Thoracic aorta (tissue), 2 donors: ENCODE measurements at places on chromosomes 12 and 14.

- no peak for DNase-seq
Measured at GRCh38 chr12:101828463-101829196, 2.1 kb downstream of the GNPTAB start.

DNA sequence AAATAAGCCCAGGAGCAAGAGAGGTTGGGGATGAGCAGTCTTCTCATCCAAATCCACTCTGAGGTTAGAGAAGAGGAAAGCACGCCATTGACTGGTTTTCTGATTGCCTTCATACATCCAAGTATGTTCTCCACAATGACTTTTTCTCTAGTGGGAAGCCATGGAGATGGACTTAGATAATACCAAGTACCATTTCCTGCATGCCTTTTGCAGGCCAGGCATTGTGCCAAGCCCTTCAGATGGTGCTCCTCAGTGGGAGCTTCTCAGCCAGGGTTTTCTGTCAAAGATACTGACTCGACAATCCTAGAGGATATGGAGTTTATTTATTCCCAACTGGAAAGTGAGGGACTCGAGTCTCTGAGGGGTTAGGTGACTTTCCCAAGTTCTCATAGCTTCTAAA, 218.0 kb downstream of the ZFP36L1 start:
- DNase-seq: no peak

GRCh38 chr12:6461401-6462233, 8.9 kb downstream of the VAMP1 start:
- no peak for DNase-seq

DNA sequence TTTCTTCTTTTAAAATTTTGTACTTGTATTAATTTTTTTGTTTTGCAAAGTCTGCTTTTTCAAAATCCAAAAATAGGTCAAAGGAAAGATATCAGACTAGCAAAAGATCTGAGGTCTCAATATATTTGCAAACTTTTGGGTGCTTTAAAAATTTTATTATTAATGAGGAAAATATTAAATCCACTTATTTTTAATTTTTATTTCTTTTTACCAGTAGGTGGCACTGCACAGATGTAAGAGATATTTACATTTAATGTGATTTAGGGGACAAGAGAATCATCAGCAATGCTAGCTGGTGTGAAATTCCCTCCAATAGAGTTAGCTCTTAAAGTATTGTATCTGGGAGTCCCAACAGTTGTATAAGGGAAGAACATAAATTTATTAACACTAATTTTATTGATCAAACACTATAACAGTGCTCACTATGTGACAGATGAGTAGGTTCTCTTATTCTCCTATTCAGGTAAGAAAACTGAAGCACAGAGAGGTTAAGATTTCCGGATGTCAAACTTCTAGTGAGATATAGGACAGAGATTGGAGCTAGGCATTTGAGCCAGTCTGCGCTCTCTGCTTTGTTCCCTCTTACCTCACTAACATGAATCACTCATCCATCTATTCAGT, 30.5 kb downstream of the ALX1 start:
- no peak for DNase-seq

DNA sequence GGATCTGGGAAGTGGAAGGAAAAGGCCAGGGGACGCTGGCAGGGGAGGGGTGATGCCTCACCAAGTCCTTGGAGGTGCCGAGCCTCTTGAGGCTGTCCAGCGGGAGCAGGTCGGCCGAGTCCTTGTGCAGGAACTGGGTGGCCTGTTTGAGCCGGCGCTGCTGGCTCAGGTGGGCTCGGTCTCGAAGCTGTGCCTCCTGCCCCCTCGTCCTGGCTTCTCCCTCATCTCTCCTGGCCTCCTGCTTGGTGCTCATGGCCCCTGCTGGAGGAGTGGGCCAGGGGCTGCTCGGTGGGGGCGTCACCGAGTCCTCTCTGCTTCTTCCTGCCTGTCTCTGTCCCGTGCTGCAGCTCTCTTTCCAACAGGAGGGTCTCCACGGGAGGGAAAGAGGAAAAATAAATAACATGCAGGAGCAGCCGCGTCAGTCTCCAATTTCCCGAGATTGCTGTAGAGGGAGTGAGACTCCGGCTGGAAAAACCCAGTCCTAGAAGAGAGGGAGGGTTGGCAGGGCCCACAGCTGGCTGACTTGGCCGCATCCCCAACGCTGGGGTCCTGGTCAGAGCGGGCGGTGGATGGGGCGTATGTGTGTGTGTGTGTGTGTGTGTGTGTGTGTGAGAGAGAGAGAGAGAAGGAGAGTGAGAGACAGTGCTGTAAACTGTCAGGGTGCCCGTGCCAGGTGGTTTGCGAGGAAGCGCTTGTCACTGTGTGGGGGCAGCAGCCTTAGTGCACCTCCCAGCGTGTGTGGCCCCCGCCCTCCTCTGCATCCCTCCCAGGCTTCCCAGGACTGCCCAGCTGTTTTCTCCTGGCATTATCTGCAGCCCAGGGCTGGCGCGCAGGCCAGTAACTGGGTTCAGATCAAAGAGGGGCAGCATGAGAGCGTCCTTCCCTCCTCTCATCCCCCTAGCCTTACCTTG, at the start of gene NRIP2:
NRIP2 (minus strand) TSS at position 455 of the 911 bp plus-strand sequence; CDS start at position 403, 52 bp downstream.
- no peak for DNase-seq

GRCh38 chr14:65329481-65329880, 83.0 kb upstream of the FUT8 start:
- no peak for DNase-seq

GRCh38 chr14:49907186-49907585, 14.3 kb downstream of the ARF6 start:
- no peak for DNase-seq

DNA sequence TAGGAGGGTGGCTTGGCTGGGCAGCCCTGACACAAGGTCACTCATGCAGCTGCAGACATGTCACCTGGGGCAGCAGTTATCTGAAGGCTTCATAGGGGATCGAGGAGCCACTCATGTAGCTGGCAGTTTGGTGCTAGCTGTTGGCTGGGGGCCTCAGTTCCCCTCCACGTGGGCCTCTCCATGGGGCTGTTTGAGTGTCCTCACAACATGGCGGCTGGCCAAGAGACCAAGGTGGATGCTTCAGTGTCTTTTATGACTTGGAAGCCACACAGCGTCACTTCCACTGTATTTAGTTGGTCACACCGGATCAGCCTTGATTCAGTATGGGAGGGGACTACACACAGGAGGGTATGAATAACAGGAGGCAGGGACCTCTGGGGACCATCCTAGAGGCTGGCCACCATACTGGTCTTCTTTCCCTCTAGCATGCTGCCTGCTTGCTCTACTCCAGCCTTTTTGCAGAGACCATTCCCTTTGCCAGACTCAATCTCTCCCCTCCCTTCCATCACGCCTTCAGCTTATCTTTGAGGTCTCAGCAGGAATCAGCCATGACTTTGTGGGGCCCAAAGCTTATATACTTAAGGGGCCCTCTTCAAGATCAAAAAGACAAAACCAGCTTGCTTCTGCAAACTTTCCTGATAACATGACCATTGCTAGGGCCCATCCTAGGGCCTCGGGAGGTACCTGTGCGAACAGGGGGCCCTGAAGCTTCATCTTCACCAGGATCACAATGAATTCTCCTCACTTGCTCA, 53.4 kb downstream of the RPH3A start:
- no peak for DNase-seq

GRCh38 chr14:52918486-52918885, 32.4 kb downstream of the FERMT2 start:
- no peak for DNase-seq

- no peak for DNase-seq
Measured at GRCh38 chr14:103626146-103626850, 2.7 kb upstream of the KLC1 start.

DNA sequence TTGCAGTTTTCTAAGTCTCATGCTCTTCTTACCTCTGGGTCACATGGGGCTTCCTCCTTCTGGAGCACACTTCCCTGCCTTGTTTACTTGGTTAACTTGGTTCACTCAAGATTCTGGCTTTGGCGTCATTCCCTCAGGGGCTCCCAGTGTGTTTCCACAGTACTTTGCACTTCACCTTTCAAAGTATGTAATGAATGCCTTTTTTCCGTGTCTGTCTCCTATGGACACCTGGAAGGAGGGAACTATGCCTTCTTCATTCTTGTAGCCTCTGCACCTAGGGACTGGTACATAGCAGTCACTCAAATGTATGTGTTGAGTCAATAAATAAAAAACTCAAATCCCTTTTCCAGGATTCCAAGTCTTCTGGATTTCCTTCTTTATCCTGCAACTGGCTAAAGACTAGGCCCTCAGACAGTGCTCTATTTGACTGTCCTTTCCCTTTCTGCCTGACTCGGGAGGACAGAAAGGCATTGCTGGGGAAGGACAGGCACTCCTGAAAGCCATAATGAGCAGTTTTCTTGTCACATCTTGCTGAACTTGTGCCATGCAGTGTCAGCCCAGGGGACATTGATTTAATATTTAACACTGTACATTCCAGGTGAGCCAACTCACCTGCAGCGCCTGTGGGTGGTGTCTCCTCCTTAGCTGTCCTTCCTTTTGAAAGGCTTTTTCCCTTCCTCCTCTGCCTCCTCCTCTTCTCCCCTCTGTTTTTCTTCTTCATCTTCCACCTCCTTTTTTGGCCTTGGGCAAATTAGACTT, 12.8 kb downstream of the MYRFL start:
- no peak for DNase-seq

GRCh38 chr12:51773145-51773869, 75.2 kb downstream of the FIGNL2 start:
- DNase-seq: no peak

- no peak for DNase-seq
Measured at GRCh38 chr12:33710548-33710947, 270.9 kb upstream of the SYT10 start.

- no peak for DNase-seq
Measured at GRCh38 chr12:110913119-110914056, 7.0 kb downstream of the MYL2 start.

- no peak for DNase-seq
Measured at GRCh38 chr12:45540661-45541341, 188.7 kb upstream of the ARID2 start.

DNA sequence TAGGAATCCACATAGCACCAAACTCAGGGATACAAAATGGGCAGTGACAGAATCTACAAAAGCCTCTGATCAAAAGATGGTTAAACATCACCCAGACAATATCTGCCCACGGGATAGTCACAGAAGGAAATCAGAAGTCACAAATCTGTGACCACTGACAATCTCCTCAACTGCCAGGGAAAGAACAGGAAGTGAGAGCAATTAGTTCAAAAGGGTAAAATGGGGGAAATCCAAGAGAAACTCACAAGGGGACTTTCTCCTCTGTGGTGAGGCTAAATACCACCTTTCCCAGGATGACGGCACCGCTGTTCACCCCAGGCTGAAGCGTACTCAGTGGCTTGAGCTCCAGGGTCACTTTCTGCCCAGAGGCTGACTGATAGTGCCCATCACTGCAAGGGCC, 10.7 kb downstream of the TTC5 start:
- DNase-seq: no peak

DNA sequence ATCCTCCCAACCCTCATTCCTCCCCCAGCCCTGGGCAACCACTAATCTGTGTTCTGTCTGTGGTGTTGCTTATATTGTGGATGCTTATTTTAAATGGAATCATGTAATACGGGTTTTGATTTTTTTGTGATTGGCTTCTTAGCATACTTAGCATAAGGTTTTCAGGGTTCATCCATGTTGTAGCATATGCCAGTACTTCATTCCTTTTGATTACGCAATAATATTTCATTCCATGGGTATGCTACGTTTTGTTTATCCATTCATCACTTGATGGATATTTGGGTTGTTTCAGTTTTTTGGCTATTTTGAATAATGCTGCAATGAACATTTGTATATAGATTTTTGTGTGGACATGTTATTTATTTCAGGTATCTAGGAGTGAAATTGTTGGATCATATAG, 82.9 kb downstream of the TSPAN9 start:
- DNase-seq: no peak

- DNase-seq: no peak
Measured at GRCh38 chr14:75417674-75418073, 10.1 kb upstream of the JDP2 start.

DNA sequence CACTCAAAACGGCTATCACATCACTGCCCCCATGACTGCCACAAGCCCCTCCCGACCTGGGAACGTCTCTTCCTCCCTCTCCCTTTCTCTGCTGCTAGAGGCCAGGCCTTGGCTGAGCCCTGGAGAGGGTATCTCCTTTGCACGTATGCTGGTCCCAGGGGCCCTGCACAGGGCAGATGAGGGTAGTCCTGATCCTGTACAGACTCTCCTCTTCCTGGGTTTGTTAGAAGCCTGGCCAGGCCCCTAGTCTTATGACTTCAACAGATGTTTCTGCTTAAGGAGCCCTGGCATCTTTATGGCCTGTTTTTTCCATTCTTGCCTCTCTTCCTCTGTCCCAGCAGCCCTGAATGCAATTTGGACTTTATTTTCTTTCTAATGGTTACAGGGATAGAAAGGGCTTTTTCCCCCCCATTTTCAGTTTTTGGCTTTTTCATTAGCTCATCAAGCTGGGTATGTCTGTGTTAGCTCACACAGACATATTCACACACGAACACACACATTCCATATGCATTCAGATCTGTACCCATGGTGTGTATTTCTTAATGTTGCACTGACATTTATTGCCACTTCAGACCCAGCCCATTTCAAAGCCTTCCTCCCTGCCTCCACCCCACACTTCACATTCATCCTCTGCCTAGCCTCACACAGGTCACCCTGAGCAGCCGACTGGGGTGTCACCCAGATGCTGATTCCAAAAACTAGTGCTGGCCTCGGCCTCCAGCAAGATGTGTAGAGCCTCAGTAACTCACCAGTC, 203.2 kb downstream of the ZFP36L1 start:
- DNase-seq: no peak

DNA sequence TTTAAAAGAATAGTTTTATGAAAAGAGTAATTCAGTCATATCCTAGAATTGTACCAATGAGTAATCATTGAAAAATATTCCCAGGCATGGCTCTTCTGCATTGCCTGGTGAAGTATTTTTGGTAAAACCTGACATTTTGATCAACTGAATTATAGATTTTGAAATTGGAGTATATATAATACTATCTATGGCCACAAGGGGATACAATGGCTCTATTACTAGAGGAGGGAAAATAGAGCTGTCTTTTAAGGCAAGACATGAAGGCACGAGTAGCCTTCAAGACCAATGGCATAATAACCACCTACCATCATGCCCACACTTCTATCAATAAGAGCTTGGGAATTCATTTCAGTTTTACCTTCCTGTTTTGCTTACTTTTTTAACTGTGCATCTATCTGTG, 1241.4 kb upstream of the TMEM132C start:
- no peak for DNase-seq

GRCh38 chr12:108833355-108833733, 24.0 kb downstream of the SSH1 start:
- DNase-seq: no peak

DNA sequence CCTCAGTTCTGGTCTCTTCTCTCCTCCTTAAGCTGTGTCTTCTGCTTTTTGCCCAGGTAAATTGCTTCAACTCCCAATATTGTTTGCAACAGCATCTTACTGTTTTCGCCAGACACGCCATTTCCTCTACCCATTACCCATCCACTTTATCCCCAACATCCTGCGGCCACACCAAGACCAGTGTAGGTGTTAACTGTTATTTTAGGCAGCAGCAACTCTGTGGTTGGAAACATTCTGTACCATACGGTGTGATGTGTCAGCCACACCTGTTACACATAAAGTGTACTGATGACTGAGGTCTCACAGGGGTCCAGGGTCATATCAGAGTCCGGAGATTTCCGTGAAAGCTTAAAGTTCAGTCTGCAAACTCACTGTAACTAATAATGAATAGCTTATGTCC, 21.8 kb upstream of the KLRD1 start:
- no peak for DNase-seq

- no peak for DNase-seq
Measured at GRCh38 chr14:52703664-52704063, 3.3 kb upstream of the PSMC6 start.

- DNase-seq: no peak
Measured at GRCh38 chr14:92940543-92940942, 17.6 kb downstream of the CHGA start.

- no peak for DNase-seq
Measured at GRCh38 chr12:116236148-116236731, 41.3 kb downstream of the MED13L start.

GRCh38 chr14:102362084-102362483, 606 bp downstream of the CINP start:
- no peak for DNase-seq
